CD4-positive, alpha-beta T cell treated with Interleukin-15 for 1 hour (primary cell): ENCODE measurements at places on chromosomes 2 and 18.
A peak's percentile ranks its signal among the peaks of the same experiment; 100 is the strongest.

GRCh38 chr2:240351088-240351741 is 84.2 kb upstream of the GPC1 start:
- DNase-seq, result no peak

DNA sequence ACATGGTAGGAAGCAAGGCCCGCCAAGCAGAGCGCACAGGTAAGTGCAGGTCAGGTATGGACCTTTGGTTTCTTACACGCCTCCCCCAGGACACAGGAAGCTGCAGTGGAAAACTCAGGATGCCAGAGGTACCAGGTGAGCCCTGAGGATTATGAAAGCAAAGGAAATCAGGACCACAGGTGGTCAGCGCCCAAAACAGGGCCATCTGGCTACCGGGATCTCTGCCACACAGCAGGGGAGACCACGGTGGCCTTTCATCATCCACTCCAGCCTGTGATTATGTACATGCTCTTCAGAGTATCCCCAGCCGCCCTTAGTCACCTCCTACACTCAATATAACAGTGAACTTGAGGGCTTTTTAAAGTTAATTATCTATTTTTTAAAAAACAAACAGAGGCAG is 125.5 kb upstream of the EPC2 start:
- no peak for DNase-seq

DNA sequence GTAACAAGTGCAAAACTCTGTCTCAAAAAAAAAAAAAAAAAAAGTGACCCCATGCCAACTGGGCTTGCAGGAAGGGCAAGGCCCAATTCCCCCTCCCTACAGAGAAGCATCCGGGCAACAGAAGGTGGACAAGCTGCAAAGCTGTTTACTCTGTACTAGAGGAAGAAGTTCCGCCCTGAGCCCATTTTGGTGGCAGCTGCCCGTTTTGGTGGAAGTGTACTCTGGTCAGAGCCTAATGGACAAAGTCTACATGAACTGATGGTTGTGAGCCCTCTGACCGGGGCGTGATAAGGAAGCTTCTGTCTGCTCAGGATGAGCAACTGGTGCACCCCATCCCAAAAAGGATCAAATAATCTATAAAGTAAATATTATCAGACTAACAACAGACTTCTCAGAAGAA is 65.0 kb downstream of the TRAPPC8 start:
- DNase-seq, result no peak

GRCh38 chr2:241942416-241943208 is 73.1 kb downstream of the RTP5 start:
- no peak for DNase-seq

- DNase-seq, result no peak
Measured at GRCh38 chr2:73908689-73909652, 16.2 kb downstream of the ACTG2 start.

GRCh38 chr2:72859831-72860262 is 27.4 kb upstream of the SPR start:
- DNase-seq, result peak; percentile 42

- DNase-seq, result no peak
Measured at GRCh38 chr2:234632527-234633391, 135.9 kb upstream of the ARL4C start.

DNA sequence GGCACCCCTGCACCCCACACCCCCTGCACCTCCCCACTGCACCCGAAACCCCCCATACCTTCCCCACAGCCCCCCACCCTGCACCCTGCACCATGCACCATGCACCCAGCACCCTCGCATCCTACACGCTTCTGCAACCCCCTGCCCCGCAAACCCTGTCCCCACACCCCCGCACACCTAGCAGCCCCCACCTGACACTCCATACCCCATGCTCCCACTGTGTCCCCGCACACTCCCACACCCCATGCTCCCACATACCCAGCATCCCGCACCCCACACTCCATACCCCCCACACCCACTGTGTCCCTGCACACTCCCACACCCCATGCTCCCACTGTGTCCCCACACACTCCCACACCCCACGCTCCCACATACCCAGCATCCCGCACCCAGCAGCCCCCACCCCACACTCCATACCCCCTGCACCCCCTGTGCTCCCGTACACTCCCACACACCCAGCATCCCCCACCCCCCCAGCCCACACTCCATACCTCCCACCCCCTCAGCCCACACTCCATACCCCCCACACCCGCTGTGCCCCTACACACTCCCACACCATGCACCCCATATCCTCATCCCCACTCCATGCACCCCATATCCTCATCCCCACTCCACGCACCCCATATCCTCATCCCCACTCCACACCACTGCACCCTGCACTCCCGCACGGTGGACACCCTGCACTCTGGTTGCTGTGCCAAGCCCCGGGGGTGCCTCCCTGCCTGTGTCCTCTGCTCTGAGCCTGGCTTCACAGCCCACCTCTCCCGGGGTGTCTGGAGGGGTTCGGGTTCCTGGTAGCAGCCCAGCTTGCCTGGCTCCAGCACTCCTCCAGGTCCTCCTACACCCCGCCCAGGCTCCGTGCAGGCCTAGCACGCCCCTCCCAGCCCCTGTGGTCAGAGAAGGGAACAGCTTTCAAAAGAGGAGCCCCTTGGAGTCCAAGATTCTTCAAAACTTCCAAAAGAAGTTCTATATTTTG is 93.9 kb upstream of the CTDP1 start:
- DNase-seq, result peak; percentile 15

DNA sequence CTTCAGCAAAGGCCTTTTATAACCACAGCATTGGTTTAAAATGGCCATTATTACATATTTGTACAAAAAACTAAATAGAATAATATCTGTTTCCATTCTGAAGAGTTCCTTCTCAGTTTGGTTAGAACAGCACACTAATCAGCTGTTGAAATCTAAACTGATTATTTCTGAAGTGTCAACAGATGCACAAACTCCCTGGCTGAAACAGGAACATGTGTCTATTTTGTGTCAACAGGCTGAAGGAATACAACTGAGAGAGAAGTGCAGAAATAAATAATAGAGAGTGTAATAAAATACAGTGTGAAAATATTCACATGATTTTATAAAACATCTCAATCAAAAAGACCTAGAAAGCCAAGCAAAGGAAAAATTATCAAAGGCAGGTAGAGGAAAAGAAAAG is 29.7 kb downstream of the IKZF2 start:
- no peak for DNase-seq

- DNase-seq, result no peak
Measured at GRCh38 chr2:73334620-73335019, 41.3 kb upstream of the EGR4 start.

DNA sequence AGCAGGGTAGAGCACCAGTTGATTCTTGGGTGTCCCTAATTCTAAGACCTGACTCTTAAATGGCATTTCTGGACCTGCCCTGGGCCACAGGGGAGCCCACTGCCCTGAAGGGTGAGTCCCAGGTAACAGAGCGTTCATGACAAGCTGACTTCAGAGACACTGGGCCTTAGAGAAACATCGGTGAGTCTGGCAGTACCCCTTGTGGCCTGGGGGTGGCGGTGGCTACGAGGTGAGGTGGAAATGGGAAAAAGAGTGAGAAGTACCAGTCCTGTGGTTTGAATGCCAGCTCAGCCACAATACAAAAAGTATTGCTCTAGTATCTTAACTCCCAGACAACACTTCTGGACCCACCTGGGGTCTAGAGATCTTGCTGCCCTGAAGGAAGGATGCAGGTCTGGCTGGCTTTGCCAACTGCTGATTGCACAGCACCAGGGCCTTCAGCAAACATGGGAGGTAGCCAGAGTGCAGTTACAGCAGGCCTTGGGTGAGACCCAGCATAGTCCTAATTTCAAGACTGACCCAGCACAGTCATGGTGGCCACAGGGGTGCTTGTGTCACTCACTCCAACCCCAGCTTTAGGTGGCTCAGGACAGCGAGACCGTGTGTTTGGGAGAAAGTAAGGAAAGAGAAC is 44.5 kb downstream of the USP34 start:
- DNase-seq, result peak; percentile 81

DNA sequence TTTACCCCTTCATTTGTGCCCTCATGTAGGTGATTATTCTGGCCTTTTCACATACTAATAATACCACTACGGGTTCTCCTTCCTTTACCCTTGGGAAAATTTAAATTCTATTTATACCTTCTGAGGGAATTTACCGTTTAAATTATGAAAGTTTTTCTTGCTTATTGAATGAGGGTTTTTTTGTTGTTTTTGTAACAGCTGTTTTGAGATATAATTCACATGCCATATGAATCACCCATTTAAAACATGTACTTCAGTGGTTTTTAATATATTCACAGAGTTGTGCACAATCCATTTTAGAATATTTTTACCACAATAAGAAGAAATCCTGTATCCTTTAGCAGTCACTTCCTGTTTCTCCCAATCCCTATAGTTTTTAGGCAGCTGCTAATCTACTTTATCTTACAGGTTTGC is 54.7 kb downstream of the EML4 start:
- DNase-seq, result no peak

DNA sequence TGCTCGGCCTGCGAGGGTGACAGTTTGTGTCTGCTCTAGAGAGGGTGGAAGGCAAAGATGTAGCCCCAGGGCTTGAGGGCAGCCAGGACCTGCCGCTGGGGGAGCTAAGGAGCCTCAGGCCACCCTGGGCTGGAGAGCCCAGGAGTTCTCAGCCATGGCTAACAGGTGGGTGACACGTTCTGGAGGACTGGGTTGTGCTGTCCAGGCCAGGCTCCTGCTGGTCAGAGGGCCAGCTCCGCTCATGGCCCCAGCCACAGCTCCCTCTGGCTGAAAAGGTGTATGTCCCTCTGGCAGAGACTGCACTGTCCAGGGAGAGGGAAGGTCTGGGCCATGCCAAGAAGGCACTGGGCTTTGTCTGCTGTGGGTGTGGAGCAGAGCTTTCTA is 19.2 kb downstream of the TMEM185B start:
- DNase-seq, result no peak

DNA sequence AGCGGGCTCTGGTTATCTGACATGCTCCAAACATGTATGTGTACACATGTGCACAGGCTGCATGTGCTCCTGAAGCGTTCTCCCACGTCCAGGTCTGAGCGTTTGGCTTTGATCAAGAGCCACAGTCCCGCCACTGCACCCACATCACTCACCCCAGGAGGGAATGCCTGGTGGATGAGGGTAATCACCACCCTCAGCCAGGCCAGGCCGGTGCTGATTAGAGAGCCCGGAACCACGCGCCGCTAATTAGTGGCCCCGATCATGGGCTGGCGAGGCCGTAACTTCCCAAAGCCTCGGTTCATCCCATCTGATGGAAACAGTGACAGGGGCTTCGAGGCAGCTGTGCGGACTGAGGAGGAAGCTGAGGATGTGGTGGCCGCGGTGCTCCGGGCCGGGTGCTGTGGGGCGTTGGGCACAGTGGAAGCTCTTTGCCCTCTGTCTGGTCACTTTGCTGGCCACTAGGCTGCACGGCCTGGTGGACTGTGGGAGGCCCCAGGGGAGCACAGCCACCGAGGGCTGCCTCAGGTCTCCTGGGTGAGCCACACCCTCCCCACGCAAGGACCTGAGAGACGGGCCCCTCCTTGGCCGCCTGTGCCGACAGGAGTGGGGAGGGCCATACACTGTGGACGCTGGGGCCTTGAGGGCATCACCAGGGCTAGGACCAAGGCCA is 219.4 kb downstream of the TWIST2 start:
- DNase-seq, result no peak

GRCh38 chr2:158967731-158968395 is 577 bp upstream of the TANC1 start:
- DNase-seq, result no peak

DNA sequence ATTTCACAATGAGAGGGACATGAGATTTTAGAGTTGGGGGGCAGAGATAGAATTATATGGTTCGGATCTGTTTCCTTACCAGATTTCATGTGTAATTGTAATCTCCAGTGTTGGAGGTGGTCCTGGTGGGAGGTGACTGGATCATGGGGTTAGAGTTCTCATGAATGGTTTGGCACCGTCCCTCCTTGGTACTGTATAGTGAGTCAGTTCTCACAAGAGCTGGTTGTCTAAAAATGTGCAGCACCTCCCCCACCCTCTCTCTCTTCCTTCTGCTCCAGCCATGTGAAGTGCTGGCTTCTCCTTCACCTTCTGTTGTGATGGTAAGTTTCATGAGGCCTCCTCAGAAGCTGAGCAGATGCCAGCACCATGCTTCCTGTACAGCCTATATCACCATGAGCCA is 138.1 kb downstream of the SCG2 start:
- DNase-seq, result no peak

DNA sequence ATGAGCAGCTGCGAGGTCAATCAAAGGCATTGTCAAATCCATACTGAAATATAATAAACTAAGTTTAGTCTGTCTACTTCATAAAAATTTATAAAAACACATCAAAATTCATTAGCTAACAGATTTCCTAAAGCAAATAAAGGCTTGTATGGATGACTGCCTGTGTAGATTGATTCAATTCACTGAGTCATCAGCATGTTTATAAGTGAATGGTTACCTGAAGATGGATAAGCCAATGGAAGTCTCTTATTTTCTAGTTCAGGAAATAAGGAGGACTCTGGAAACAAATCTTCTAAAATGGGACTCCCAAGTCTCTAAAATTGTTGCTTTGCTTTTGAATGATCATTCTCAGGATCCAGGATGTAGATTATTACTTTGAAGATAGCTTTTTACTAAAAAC is 57.0 kb upstream of the HNRNPA3 start:
- DNase-seq, result no peak

DNA sequence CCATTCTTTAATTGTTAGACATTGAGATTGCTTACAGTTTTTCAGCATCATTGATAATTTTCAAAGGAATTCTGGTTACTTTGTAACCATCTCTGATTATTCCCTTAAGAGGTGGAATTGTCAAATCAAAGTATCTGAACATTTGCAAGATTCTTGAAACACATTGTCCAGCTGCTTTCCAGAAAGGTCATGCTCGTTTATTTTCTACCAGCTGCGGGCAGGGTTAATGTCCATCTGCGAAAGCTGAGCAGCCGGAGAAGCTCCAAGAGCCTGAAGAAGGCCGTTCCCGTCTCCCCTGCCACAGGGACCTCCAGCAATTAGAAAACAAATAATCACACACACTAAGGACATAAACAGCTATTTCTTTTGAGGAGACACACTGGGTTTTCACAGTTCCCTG is 76.1 kb upstream of the TXNDC2 start:
- no peak for DNase-seq

GRCh38 chr18:12295389-12296086 is 12.5 kb upstream of the TUBB6 start:
- DNase-seq, result no peak

DNA sequence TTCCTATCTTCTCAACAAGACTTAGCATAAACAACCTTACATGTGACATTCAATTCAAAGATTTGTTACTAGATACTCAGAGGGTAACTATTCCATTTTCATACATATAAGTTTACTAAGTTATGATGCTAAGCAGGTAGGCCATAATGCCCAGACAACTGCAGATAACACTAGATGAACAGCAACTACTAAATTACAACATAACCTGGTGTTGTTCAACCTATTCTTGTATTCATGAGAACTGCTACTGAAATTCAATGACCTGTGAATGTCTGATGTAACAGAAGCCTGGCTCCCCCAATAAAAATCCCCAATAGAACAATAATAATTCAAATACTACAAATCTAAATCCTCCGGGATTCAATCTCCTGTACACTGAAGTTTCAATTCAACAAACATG is 24.8 kb downstream of the FEZ2 start:
- DNase-seq, result no peak

- no peak for DNase-seq
Measured at GRCh38 chr2:148259674-148260073, 238.8 kb downstream of the MBD5 start.
